Calu3 (cell line): ENCODE measurements at places on chromosomes 11 and 22. TPM values are rescaled to one million over a fixed set of nuclear protein-coding genes. Genes with fewer than 3 reads are reported as not detected.

DNA sequence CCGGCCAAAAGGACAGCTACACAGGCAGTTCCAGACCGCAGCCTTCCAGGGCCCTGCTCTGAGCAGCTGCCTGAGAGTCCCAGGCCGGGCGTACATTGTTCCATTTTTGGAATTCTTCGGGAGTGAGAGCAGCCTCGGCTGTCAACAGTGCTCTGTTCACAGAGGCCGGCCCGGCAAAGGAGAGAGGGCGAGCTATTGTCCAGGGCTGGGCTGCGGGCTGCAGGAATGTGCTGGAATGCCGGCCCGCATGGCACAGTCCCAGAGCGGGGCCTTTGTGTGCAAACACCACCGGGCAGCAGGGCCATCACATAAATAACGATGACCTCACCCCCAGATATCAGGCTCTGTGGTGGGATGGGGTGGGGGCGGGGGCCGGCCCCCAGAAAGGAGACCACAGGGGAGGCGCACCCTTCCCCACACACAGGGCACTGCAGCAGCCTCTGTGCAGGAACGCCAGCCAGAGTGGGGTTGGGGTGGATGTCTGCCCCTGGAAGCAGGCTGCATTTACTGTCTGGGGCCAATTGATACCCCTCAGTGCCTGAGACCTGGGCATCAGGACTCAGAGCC is 15.8 kb downstream of the LINC01488 start:
- peak; percentile 89 for DNase-seq

GRCh38 chr22:30541961-30542810 is 4.4 kb downstream of the SEC14L6 start:
- no peak for DNase-seq

DNA sequence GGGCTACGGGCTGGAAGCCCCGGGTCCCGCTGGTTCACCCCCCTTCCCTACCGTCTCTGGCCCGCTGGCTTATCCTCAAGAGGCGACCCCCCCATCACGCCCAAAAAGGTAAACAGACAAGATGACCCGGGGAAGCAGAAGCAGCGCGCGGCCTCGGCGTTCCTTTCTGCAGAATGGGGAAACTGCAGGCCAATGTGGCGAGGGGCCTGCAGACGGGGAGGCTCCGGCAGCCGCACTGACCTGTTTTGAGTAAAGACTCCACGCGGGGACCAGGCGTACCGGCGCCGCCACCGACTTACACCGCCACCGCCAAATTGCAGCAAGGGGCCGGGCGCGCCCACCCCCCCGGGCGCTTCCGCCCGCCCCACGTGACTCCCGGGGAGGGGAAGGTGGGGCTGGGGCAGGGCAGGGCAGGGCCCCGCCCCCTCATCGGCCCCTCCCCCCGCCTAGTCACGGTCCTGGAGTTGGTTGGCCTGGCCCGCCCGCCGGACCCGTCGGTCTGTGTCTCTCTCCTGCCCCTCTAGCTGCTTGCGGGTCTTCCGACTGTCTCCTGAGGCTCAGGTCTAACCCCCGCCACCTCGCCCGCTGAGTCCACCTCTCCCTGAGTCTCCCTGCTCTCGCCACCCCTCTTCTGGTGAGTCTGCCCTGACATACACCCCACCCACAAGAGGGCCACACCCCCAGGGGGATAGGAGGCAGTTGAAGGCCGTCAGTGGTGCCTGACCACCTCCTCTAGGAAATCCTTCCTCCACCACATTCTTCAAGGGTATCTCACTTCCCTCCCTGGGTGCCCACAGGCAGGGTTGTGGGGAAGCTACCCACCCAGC is at the start of gene ARAP1:
Gene ARAP1, minus strand, starts transcription at position 321 of the 827 bp plus-strand sequence. CDS start 25,280 bp downstream, outside the sequence.
- peak; percentile 73 for DNase-seq

GRCh38 chr22:22721681-22722354 is 77.4 kb downstream of the GGTLC2 start:
- DNase-seq, result no peak

The TTC36 gene
- 0.38 and 0.39 TPM in 2 replicates for total RNA-seq

The CNTF gene
- total RNA-seq, result 4.3 and 5.2 TPM in 2 replicates

The KCNC1 gene
- 0.10 and 0.26 TPM in 2 replicates for total RNA-seq

GRCh38 chr22:24513378-24514240 is 18.5 kb downstream of the UPB1 start:
- DNase-seq, result no peak

- no peak for DNase-seq
These were observed 433.4 kb downstream of the BRD1 start for GRCh38 chr22:49394116-49394785.

The OR5B17 gene
- total RNA-seq, result not detected in 2 replicates

DNA sequence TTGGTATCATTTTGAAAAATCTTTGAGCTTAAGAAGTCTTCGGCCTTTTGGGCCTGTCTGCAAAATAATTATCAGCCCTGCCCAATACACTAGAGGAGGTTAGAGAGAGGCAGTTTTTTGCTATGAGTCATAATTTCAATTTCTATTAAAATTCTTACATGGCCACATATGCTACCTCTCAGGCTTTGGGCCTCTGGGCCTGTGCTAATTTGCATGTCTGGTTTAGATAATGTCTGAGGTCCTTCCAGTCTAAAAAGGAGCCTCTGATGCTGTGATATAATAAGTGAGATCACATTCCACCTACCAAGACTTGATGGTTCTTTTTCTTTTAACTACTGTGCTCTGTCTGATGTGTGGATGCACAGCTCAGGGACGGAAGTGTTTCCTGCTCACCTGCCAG is 70.8 kb downstream of the KCNJ1 start:
- no peak for DNase-seq

The OR8D4 gene
- not detected in 2 replicates for total RNA-seq

- no peak for DNase-seq
These were observed 9.6 kb upstream of the PTS start for GRCh38 chr11:112216561-112217105.

The NLRP14 gene
- total RNA-seq, result not detected in 2 replicates

The GVQW3 gene
- 6.7 and 7.2 TPM in 2 replicates for total RNA-seq

DNA sequence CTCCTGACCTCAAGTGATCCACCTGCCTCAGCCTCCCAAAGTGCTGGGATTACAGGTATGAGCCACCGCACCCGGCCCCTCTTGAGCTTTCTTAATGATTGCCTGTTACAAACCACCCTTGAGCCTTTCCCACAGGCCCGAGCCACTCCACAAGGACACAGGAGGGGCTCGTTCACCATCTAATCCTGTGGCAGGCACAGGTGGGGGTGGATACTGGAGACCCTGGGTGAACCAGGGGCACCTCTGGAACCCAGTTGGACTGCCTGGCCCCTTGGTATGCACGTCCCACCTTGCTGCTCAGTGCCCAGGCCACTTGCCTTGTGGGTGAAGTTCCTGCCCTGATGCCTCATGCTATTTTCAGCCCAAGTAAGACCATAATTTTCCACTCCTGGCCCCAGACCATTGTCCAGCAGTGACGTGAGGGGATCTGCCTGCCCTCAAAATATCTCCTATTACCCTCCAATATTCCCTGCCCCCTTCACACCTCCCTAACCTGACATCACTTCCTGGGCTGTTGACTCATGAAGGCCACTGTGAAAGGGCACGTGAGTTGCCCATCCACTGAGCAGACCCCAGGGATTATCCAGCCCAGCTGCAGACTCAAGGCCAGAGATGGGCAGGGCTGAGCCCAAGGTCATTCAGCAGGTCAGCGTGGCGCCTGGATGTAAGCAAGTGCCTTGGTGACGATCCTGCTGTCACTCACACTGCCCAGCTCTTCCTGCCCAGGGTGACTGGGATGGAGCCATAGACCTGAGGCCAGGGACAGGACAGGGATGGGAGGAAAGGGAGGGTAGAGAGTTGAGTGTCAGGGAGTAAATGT is 19.6 kb downstream of the P2RY2 start:
- DNase-seq, result no peak

- DNase-seq, result peak; percentile 45
These were observed 15.7 kb upstream of the IL10RA start for GRCh38 chr11:117970400-117971024.

The TEX12 gene
- total RNA-seq, result not detected in 2 replicates

GRCh38 chr11:46522682-46523281 is 71.0 kb downstream of the AMBRA1 start:
- DNase-seq, result no peak

The C11orf98 gene
- total RNA-seq, result 61.7 and 67.4 TPM in 2 replicates

GRCh38 chr11:15586741-15587473 is 472.2 kb downstream of the INSC start:
- no peak for DNase-seq

GRCh38 chr22:45744442-45744841 is 72.8 kb downstream of the ATXN10 start:
- no peak for DNase-seq

DNA sequence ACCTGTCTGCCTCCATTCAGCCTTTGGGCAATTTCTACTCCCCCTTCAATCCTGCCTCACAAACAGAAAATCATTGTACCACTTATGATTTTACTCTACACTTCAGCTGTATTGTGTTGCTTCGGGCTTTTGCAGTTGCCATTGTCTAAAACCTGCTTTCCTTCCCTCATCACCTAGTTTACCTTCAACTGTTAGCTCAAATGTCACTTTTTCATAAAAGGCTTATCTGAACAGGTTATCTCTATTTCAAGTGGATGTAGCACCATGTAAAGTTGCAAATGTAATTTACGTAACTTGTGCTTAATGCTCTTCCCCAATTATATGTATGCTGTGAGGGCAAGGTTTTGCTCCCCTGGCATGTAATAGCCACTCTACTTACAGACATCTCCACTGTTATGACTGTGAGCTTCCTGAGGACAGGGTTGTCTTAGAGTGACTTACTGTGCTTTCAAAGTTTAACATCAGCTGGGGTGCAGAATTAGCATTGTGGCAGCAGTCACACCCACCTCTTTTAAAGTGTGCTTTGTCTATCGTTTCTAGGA is 5.4 kb downstream of the RPS25 start:
- DNase-seq, result no peak
